ENCODE measurements at places on chromosomes 1 and 21.

GRCh38 chr1:46643368-46643775, 24.8 kb downstream of the ATPAF1 start:
- no peak for DNase-seq

DNA sequence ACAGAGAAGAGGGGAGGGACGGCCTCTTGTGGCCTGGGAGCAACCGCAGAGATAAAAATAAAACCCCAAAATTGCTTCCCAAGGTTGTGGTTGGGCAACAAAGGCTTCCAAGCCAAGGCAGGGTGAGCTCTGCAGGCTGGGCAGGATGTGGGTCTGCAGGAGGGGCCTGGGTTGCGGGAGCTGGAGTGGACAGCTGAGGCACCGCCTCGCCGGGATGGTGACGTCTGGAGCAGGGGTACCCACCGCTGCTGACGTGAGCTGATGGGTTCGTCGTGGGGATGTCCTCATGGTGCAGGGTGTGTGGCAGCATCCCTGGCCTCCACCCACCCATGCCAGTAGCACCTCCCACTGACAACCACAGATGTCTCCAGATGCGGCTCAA, 3.7 kb downstream of the AURKAIP1 start:
- no peak for DNase-seq

DNA sequence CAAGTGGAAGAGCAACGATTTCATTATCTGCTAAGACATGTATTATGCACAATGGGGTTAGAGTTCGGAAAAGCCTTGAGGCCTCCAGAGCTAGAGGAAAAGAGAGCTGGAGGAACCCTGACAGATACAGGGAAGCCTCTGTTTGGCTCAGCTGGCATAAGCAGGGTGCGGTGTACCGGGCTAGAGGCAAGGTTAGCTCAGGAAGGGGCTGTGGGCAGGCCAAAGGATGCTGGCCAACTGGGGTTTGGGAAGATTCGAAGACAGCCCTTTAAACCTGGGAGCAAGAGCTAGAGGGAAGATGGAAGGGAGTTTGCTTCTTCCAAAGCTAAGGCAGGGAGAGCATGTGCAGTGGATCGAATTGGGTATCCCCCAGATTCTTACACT, 107.6 kb upstream of the TLR5 start:
- DNase-seq = no peak

- no peak for DNase-seq
These were observed 183.6 kb upstream of the KIAA0040 start for GRCh38 chr1:175376194-175376593.
